NCI-H460 (cell line): ENCODE measurements at places on chromosomes 3 and 15. TPM values are rescaled to one million over a fixed set of nuclear protein-coding genes. Genes with fewer than 3 reads are reported as not detected.

DNA sequence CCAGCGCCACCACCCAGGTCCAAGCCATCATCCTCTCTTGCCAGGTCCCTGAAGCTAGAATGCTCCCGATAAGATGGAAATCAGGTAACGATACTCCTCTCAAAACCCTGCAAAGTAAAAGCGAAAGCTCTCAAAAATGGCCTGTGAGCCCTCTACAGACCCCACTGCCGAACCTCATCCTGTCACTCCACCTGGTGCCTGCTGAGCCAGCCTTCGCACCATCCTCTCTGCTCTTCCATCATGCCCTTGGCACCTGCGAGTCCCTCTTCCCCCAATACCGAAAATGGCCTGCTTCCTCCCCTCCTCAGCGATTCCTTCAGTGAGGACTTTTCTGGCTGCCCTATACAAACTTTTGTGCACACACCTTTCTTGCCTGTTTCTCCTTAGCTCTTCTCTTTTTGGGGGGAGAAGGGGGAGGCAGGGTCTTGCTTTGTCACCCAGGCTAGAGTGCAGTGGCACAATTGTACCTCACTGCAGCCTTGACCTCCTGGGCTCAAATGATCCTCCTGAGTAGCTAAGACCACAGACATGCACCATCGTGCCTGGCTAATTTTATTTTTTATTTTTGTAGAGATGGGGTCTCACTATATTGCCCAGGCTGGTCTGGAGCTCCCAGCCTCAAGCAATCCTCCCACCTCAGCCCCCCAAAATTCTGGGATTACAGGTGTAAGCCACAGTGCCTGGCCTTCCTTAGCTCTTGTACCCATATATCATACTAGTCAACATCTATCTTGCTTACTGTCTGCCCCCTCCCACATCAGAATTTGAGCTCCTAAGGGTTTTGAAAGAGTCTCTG is 3.0 kb downstream of the IDH2 start:
- no peak for DNase-seq

DNA sequence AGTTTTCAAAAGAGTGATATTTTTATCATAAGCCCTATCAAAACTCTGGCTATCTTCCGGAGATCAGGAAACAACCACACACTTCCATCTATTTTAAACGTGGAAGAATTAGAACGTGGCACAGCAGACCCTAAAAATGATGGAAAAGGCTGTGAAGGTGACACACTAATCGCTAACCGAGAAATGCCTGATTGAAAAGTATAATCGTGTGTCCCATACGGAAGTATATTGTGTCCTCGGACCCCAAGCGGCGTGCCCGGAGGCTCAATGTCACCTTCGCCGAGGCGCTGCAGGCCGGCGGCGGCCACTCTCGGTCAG is 642 bp downstream of the COX5A start:
- no peak for DNase-seq

GRCh38 chr15:78909791-78910228 is 35.0 kb downstream of the CTSH start:
- peak; percentile 24 for DNase-seq

- DNase-seq: no peak
These were observed 10.5 kb upstream of the PDZRN3 start for GRCh38 chr3:73635254-73635653.

- DNase-seq: no peak
These were observed 20.5 kb downstream of the POLR2M start for GRCh38 chr15:57727031-57727430.

DNA sequence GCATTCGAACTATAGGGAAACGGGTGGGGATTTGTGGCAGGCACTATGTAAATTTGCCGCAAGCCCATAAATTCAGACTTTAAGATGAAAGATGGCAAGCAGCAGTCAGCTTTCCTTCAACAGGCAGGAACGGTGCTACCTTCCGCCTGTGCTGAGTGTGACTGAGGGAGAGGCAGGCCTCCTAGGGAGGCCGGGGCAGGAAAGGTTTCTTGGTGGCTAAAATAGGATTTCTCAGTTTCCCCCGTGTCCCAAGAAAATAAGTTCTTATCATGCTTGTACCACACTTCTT is 12.5 kb downstream of the FLNB start:
- DNase-seq: no peak

DNA sequence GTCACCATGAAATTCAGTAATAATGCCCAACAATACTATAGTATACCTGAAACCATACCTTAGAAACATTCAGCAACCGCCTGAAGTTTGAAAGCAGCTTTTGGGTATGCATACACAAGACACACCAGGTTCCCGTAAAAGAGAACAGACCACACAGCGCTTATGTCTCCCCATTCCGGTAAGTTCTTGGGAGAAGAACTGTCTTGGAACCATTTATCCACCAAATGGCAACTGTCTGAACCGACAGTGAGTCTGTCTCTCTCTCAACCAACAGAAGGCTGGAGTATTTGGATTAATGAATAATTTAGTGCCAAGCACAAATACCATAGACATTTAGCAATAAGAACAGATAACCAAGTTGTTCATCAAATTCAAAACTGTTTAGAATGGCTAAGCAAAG is 7.6 kb downstream of the RGMA start:
- DNase-seq: no peak

- no peak for DNase-seq
These were observed 18.4 kb upstream of the RPLP1 start for GRCh38 chr15:69434238-69434637.

DNA sequence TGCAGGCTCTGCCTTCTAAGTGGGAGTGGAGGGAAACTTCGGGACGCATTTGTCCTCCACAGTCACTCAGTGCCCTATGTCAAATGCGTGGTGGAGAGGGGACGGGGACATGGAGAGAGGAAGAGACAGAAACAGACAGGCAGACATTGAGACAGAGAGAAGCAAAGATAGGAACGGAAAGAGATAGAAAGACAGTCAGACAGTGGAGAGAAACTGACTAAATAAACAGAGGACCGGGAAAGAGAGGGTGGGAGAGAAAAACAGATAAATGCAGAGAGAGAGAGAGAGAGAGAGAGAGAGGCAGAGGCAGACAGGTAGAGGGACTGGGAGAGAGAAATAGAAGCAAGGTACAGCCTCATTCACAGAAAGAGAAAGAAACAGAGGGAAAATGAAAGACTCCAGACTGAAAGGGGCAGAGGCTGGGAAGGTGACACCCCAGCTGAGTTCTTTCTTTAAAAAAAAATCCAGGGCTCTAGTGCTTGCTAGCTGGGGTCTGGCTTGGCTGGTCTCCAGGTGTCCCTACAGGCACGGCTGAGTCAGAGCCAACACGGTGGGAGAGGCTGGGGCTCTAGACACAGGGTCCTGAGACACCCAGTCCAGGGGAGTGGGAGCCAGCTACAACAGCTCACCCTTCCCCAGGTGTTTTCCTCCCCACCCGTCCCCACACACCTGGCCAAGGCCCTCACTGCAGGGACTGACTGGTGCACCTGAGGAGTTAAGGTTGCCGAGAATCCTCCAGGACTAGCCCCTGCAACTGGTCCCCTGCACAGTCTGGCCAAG is 506.1 kb upstream of the PROK2 start:
- DNase-seq: no peak

DNA sequence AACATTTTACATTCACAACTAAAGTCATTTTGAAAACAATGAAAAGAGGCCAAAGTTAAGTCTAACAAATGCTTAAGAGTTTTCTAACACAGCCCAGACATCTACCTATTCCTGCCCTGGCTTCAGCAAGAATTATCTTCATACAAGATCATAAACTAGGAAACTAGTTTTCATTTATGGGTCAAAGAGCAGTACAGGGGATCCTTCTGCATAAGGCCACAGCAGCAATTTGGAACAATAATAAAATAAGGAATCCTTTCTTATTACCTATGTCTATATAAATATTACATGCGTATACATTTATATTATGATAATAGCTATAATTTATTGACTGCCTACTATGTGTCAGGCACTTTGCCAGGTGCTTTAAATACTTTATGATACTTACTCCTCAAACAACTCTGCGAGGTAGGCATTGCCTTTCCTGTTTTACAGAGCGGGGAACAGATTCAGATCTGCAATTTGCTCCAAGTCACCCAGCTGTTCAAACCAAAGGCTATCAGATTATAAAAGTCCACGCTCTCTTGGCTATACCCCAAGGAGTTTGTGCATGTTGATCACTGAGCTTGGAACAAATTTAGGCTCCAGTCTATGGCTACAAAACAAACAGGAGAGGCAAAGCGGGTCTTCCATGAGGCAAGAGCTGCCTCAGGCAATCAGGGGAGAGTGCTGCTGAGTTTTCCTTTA is 196.4 kb downstream of the RORA start:
- no peak for DNase-seq

- DNase-seq: no peak
These were observed 791.9 kb upstream of the ROBO1 start for GRCh38 chr3:80559701-80560100.

DNA sequence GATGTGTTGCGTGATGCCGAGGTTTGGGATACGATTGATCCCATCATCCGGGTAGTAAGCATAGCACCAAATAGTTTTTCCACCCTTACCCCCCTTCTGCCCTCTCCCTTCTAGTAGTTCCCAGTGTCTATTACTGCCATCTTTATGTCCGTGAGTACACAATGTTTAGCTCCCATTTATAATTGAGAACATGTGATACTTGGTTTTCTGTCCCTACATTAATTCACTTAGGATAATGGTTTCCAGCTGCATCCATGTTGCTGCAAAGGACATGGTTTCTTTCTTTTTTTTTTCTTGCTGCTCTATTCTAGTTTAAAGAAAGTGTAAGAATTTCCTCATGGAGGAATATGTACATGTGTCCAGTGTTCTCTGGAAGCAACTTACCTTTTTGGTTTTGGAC is 51.8 kb downstream of the NSUN3 start:
- DNase-seq: no peak

DNA sequence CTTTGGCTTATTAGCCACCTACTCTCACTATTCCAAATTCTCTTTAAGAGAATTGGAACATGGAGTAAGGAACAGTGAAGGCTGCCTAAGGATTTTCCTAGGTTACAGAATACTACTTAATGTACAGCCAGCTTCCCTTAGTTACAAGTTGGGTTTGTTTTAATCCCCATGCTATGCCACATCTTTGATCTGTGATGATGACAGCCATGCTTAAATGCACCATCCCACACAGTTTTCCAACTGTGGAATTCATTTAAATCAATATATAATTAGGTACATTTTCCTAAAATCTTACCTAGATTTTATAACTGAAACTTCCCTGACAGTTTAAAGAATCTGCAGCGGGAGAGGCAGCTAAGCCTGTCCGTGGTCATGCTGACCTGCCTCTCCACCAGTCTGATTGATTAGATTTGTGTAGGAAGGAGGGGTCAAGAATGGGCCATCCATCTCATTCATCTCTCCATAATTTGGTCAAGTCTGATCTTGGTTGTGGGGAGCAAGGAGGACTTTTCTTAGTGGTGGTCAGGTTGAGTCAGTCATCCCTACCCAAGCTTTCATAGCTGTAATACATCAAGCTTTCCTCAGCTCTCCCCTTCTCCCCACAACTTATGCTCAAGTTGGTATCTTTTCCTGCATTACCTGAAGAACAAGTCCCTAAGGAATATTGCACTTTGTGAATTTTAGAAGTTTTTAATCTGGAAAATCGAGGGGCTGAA is 37.1 kb downstream of the RIOX2 start:
- no peak for DNase-seq

- no peak for DNase-seq
These were observed 18.3 kb downstream of the LMCD1 start for GRCh38 chr3:8519774-8520448.

GRCh38 chr15:49734831-49735508 is 114.1 kb downstream of the DTWD1 start:
- no peak for DNase-seq

GRCh38 chr15:62779036-62779770 is 263.3 kb upstream of the TPM1 start:
- DNase-seq: no peak

- no peak for DNase-seq
These were observed 90.3 kb downstream of the CORO2B start for GRCh38 chr15:68668926-68669600.

- no peak for DNase-seq
These were observed 309.7 kb upstream of the TPRG1 start for GRCh38 chr3:188861842-188862744.

DNA sequence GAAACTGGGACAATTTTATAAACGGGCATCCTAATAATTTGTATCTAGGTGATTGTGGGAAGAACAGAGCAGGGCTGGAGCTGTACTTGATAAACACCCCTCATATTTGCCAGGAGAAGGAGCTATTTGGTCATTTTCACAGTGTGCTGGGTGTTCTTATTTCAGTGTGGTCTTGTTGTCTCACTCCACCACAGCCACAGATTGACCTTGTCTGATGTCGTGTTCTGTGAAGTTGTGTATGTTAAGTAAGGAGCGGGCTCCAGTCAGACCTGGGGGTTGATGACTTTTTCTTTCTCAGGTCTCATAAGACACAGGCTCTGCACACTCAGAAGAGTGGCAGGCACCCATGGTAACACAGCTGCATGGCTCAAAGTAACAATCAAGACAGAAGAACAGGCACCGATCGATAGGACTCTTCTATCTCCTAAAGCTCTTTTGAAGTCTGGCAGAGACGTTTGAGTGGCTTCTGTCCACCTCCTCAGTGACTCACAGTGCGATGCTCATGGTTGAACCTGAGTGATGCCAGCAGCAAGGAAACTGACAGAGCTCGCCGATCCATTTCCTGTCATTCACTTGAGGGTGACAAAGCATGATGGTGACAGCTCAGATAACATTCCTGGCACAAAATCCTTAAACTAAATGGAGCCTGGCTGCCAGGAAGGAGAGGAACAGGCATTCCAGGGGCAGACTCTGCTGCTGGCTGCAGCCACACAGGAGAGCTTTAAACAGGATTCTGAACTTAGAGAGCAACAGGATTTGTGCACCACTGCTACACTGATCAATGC is 20.8 kb downstream of the DPH3 start:
- DNase-seq: no peak

GRCh38 chr3:16245609-16246008 is 19.1 kb downstream of the DPH3 start:
- no peak for DNase-seq

- DNase-seq: peak; percentile 72
These were observed 17.3 kb downstream of the ABHD5 start for GRCh38 chr3:43707998-43708397.

GOLGA6L7 gene
- total RNA-seq: not detected in 2 replicates

PTH1R gene
- total RNA-seq: 0.20 and 0.30 TPM in 2 replicates

TGM4 gene
- total RNA-seq: not detected in 2 replicates

TMEM45A gene
- 6.5 and 8.9 TPM in 2 replicates for total RNA-seq

FBN1 gene
- total RNA-seq: 9.3 and 9.9 TPM in 2 replicates

SRGAP3 gene
- total RNA-seq: 0.27 and 2.0 TPM in 2 replicates

ROPN1 gene
- total RNA-seq: not detected in 2 replicates

FAM81A gene
- 0.92 and 2.1 TPM in 2 replicates for total RNA-seq

SEMA3G gene
- 0.10 and 0.35 TPM in 2 replicates for total RNA-seq

CAMP gene
- total RNA-seq: not detected in 2 replicates

CLRN1 gene
- not detected in 2 replicates for total RNA-seq

B3GNT5 gene
- total RNA-seq: 8.2 and 9.7 TPM in 2 replicates

ASB14 gene
- total RNA-seq: 0.05 TPM in 1 of 2 replicates, not detected in the other

FRMD5 gene
- total RNA-seq: not detected in 2 replicates
